Spleen (tissue), 13 donors: ENCODE measurements at places on chromosomes 11 and 22. TPM values are rescaled to one million over a fixed set of nuclear protein-coding genes. Genes with fewer than 3 reads are reported as not detected.

DNA sequence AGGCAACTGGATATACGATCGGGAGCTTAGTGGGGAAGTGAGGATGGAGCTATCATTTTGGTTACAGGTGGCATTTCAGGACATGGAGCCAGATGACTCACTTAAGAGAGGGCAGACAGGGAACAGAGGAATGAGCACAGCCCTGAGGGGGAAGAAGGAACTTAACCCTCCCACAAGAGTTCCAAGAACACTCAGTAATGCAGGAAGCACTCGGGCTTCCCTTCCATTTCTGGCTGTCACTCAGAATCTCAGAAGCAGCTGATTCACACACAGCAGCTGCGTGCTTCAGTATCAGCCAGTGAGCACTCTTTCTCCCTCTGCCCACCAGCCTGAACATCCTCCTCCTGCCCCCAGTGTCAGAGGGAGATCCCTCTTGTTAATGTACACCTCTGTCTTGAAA, 34.8 kb downstream of the EFCAB6 start:
- H3K4me3 ChIP-seq, result no peak overlapping the region
- H3K27ac ChIP-seq, result no peak overlapping the region
- H3K27me3 ChIP-seq, result no peaks in the 10 kb centered on the region
- H3K36me3 ChIP-seq, result no peaks in the 10 kb centered on the region

DNA sequence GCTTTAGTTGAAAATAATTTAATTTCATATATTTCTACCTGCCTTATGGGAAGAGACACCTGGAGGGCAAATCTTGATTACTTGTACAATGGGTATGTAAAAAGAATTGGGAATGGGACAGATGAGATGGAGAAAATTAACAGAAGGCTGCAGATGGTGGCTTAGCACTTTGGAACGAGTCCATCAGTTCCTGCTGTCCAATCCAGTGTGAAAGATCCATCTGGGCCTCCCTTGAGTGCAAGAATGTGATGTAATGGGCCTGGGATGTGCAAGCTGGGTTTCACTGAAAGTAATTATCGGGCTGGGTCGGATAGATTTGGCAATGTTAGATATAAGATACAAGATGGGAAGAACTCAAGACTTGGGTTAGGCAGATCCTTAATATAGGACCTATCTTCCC, 42.0 kb downstream of the CECR2 start:
- H3K4me1 ChIP-seq, result no peaks in the 10 kb centered on the region
- no peak for DNase-seq
- no peaks in the 10 kb centered on the region for H3K36me3 ChIP-seq
- H3K27me3 ChIP-seq, result no peaks in the 10 kb centered on the region
- no peak overlapping the region for H3K27ac ChIP-seq

- H3K36me3 ChIP-seq, result no peaks in the 10 kb centered on the region
- peaks cover 27% of the 10 kb centered on the region for H3K4me1 ChIP-seq
- no peak overlapping the region for H3K4me3 ChIP-seq
- H3K27ac ChIP-seq, result no peak overlapping the region
- no peak for DNase-seq
- H3K27me3 ChIP-seq, result no peaks in the 10 kb centered on the region
Observed at GRCh38 chr11:46461461-46461927, 69.9 kb upstream of the CHRM4 start.

GRCh38 chr11:113112307-113112706, 151.1 kb downstream of the NCAM1 start:
- H3K27ac ChIP-seq, result no peak overlapping the region
- no peak overlapping the region for H3K4me3 ChIP-seq
- H3K4me1 ChIP-seq, result no peaks in the 10 kb centered on the region
- H3K36me3 ChIP-seq, result no peaks in the 10 kb centered on the region
- H3K27me3 ChIP-seq, result no peaks in the 10 kb centered on the region
- no peak for DNase-seq

DNA sequence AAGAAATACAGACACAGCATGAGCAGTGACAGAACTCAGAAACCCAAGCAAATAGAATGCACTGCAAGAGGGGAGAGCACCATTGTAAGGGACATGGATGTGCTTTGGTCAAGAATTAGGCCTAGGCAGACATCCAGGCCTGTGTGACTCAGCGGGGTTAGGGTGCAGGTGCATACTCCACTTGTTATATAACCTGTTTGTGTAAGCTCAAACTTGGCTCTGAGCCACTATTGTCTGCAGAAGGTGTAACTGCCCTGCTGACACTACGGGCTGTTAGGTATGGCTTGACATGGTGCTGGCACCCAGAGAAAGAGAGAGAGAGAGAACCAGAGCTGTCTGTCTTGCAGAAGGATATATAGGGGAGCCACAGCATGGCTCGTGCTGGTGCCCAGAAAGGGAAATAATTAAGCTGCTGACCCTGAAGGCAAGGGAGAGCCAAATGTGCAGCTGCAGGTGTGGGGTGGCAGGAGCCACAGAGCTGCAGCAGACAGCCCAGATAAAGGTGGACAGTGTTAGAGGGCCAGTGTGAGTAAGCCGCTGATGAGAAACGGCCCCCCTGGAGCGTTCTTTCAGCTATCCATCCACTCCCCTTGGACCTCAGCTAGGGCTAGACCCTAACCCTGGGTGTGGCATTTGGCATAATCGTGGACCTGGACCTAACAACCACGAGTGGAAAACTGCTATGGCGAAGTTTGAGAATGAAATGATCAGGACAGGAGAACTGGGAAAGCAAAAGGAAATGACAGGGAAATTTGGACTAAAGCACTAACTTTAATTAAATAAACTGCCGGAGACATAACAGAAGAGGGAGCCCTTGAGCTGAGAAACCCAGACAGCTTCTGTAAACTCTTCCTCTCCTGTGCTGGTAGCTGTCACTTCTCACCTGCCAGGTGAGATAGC, 253.0 kb upstream of the CCDC179 start:
- no peaks in the 10 kb centered on the region for H3K27me3 ChIP-seq
- H3K4me1 ChIP-seq, result no peaks in the 10 kb centered on the region
- H3K36me3 ChIP-seq, result no peaks in the 10 kb centered on the region
- H3K27ac ChIP-seq, result no peak overlapping the region
- no peak overlapping the region for H3K4me3 ChIP-seq

DNA sequence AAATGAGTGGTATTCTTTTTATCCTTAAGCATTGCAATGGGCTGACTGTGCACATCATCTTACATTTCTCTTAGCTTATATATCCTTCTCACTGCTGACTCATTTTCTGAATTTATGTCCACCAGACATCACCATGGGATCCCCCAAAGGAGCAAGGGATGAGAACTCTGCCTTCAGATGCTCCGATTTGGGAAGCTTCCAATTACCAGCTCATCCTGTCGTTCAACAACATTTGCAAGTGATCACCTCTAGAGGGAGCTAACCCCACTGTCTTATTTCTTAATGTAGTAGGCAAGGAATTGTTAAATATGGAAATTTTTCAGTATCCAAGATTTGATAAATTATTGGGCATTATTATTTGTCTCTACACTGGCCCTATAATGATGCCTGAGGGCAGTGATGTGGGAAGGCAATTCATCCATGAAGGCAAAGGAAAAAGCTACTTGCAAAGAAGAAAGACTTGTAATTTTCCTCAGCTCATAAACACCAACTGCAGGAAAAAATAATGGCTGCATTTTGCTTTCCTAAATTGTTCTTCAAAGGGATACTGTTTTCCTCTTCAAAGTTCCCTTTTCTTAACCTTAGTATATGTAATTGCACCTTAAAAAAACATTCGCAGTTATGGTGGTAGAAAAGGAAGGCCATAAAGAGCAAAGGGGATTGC, 102.4 kb upstream of the FSHB start:
- no peak overlapping the region for H3K27ac ChIP-seq
- H3K4me1 ChIP-seq, result no peaks in the 10 kb centered on the region
- H3K4me3 ChIP-seq, result no peak overlapping the region
- H3K36me3 ChIP-seq, result no peaks in the 10 kb centered on the region
- no peaks in the 10 kb centered on the region for H3K27me3 ChIP-seq

GRCh38 chr11:74849525-74850391, 99.1 kb downstream of the XRRA1 start:
- H3K27me3 ChIP-seq, result no peaks in the 10 kb centered on the region
- no peak for DNase-seq
- H3K36me3 ChIP-seq, result peaks cover 69% of the 10 kb centered on the region
- H3K4me1 ChIP-seq, result peaks cover 6% of the 10 kb centered on the region

DNA sequence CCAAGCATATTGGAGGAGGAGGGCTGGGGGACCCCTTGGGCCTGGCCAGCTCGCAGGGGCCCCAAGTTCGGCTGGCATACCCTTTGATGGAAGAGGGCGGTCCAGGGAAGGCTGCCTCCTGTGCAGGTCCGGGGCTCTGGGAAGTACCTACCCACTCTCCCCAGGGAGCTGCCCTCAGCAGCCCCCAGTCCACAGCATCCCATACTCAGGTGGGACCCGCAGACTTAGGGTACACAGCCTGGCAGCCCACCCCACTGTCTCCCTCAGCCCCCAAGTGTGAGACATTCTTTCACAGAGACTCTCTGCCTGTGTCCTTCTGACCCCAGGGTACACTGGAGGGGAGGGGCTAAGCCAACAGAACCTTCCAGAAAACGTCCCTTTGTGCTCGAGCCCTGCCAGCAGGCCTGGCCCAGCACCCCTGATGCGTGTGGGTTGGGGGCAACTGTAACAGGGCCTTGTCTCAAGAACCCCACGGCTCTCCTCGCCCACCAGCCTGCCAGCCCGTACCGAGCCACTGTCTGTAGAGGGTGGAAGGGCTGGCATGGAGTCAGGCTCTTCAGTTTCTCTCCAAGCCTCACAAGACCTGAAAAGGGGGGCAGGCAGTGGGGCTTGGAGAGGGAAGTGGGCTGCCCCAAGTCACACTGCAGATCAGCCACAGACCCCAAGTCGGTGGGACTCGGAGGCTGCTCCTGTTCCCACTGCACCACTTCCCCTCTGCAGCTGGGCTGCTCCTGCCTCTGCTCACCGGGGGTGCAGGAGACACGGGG, 7.0 kb upstream of the TNFRSF13C start:
- H3K27me3 ChIP-seq, result no peaks in the 10 kb centered on the region
- DNase-seq, result peak; percentile 78
- peaks cover 83% of the 10 kb centered on the region for H3K4me1 ChIP-seq
- no peaks in the 10 kb centered on the region for H3K36me3 ChIP-seq
- H3K27ac ChIP-seq, result peak overlapping the region; percentile 95

DNA sequence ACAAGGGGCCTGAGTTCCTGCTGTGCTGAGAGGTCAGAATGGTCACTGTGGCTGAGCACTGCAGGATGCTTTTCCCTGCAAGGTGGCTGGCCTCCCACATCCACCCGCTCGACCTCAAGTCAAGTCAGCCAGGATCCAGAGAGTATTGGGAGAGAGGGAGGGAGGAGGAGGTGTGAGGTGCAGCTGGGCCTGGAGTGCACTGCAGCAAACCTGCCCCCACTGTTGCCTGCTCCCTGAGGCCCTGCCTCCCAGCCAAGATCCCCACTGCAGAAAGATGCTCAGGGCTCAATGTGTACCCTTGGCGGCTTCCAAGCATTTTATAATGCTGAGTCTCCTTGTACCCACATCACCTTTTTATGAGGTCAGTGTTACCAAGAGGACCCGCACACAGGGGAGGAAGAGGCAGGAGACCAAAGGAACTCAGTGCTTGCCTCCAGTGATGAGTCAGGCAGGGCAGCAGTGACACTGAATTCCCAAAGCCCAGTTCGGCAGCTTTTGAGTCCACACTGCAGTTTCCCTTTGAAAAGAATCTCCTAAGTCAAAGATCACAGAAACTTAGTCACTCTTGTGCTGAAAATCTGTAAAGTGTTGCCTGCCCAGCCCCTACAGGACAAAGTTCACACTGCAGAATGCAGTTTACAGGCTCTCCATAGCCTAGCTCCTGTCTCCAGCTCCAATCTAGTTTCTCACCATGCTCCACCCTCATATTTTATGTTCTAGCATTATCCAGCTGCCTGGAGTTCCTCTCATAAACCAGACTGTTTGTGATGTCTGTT, 3.1 kb downstream of the ENDOD1 start:
- no peak overlapping the region for H3K4me3 ChIP-seq
- no peaks in the 10 kb centered on the region for H3K27me3 ChIP-seq
- H3K27ac ChIP-seq, result peak overlapping the region; percentile 93
- no peak for DNase-seq

GRCh38 chr22:45599836-45600577, 71.6 kb upstream of the ATXN10 start:
- H3K27ac ChIP-seq, result no peak overlapping the region
- H3K27me3 ChIP-seq, result no peaks in the 10 kb centered on the region
- no peak overlapping the region for H3K4me3 ChIP-seq
- no peaks in the 10 kb centered on the region for H3K4me1 ChIP-seq
- no peak for DNase-seq

DNA sequence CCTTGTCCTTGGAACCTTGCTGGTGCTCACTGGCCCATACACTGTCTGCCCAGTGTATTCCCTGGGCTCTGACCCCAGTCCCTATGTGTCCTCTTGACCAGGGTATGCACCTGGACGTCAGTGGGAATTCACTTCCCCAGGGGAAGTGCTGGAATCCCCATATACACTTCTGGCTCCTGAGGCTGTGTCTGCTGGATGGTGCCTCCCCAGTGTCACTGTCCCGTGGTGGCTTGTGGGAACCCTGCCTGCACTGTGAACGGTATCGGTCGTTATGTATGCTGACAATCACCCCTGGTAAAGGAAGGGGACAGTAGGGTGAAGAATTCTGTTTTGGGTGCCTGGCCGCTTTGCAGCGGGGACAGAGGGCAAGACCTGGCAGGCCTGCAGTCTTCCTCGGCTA, 95.9 kb downstream of the RRM1 start:
- DNase-seq, result no peak
- H3K36me3 ChIP-seq, result no peaks in the 10 kb centered on the region
- no peak overlapping the region for H3K27ac ChIP-seq
- no peak overlapping the region for H3K4me3 ChIP-seq
- H3K27me3 ChIP-seq, result no peaks in the 10 kb centered on the region

UCP3 gene
- total RNA-seq, result 3.9 TPM

OR5P2 gene
- not detected for total RNA-seq

DEUP1 gene
- total RNA-seq, result not detected

OR52I2 gene
- not detected for total RNA-seq

KRTAP5-10 gene
- not detected for total RNA-seq

SLC6A5 gene
- total RNA-seq, result not detected

C11orf86 gene
- total RNA-seq, result not detected

SYT12 gene
- total RNA-seq, result not detected
